ENCODE measurements at places on chromosomes 1 and 21.
A peak's percentile ranks its signal among the peaks of the same experiment; 100 is the strongest.

GRCh38 chr1:87632232-87632631 is 303.6 kb downstream of the LMO4 start:
- DNase-seq = no peak

DNA sequence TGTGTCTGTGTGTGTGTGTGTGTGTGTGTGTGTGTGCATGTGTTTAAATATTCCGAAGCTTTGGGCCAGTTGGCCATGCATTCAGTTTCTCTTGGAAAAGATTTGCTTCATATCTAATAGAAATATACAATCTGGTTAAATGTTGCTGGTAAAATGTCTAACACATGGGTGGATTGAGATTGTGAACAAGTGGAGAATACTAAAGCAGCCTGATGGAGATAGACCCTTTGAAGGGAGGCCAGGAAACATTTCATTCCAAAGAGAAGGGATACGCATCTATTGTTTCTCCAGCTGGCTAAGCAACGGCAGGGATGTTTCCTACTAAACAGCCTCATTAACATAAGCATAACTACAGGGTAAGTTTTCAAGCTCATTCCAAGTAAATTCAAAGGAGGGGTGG is 257.5 kb upstream of the PTBP2 start:
- DNase-seq = no peak

GRCh38 chr1:182718311-182718710 is 33.9 kb upstream of the RGS8 start:
- no peak for DNase-seq

DNA sequence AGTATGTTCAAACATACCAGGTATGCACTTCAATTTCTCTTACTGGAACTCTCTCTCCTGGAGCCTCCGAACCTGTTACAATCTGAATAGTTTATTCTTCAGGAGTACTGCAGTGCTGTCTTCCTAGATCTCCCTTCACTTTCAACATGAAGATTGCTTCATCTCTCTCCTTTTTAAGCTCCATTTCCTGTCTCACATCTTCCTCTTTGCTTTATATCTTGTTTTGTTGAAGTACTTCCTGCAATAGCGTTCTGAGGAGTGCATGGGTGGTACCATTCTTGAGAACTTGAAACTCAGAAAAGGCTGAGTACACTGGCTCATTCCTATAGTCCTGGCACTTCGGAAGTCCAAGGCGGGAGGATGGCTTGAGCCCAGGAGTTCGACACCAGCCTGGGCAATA is 15.7 kb upstream of the C1orf146 start:
- DNase-seq = no peak

- no peak for DNase-seq
These were observed 204.4 kb downstream of the APP start for GRCh38 chr21:25965951-25966707.

DNA sequence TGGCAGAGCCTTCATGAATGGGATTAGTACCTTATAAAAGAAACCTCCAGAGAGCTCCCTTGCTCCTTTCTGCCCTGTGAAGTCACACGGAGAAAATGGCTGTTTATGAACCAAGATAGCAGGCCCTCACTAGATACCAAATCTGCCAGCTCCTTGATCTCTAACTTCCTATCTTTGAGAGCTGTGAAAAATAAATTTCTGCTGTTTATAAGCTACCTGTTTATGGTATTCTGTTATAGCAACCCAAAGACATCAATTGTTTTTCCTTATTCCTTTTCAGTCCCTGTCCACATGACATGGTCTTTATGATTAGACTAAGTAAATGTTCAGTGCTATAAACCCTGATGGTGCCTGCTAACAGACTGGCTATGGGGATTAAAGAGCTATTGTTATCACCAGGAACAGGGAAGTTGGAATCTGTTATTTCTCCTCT is 9.7 kb upstream of the STIL start:
- DNase-seq = no peak

DNA sequence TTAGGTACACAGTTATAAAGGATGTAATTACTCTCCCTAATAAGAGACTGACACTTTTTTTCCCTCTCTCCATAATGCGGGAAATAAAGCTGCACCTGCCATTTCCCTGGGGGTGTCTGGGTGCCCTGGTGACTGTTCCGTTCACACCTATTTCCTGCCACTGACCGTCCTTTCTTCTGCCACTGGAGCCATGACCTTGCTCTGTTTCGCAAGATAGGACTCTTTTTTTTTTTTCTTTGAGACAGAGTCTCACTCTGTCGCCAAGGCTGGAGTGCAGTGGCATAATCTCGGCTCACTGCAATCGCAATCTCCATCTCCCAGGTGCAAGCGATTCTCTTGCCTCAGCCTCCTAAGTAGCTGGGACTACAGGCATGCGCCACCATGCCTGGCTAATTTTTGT is 66.1 kb upstream of the SERBP1 start:
- no peak for DNase-seq

GRCh38 chr21:21396424-21396823 is 398.2 kb downstream of the NCAM2 start:
- DNase-seq = no peak

GRCh38 chr1:150227228-150227627 is 8.7 kb downstream of the ANP32E start:
- no peak for DNase-seq

GRCh38 chr1:105083611-105084010 is 1333.9 kb downstream of the AMY1C start:
- no peak for DNase-seq

GRCh38 chr1:86207323-86207722 is 50.8 kb upstream of the COL24A1 start:
- no peak for DNase-seq

- DNase-seq = no peak
These were observed 141.7 kb upstream of the SOD1 start for GRCh38 chr21:31517664-31518414.

DNA sequence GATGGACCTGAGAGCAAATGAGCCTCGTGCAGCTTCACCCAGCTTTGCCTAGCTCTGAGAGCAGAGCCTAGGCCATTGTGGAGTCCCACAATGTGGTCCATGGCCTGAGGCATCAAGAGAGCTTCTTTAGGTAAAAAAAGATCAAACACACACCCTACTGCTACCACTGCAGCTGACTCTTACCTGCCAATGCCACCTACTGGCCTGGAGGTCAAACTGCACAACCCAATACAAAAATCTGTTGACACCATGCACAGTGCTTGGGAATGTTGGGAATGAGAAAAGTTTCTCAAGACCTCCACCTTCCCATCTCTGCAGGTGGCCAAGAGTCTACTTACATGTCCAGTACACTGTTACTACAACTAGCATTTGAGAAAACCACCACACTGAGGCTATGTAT is 60.6 kb downstream of the UCHL5 start:
- DNase-seq = no peak

DNA sequence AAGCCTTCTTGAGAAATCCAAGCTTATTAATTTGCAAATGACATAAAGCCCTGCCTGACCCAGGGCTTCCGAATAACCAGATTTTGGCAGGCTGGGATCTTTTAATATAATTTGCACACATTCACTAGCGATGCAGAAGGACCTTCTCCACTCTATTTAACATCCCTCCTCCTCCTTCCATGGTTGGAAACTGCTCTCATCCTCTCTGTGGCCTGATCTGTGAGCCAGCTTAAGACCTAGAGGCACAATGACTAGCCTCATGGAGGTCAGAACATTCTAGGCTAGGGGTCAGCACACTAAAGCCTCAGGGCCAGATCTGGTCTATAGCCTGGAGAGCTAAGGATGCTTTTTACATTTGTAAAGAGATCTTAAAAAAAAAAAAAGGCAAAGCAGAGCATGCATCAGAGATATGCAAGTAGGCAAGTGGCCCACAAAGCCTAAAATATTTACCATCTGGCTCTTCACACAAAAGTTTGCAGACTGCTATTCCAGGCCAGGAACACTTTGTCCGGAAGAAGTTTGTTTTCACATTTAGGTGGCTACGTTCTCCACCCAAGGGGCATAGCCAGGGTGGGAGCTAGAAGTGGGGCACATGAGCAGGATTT is 138.2 kb upstream of the HMGB4 start:
- DNase-seq = no peak

GRCh38 chr1:213767683-213768082 is 220.1 kb upstream of the PROX1 start:
- DNase-seq = no peak

- DNase-seq = no peak
These were observed 132.9 kb upstream of the BMP8A start for GRCh38 chr1:39358491-39358890.

DNA sequence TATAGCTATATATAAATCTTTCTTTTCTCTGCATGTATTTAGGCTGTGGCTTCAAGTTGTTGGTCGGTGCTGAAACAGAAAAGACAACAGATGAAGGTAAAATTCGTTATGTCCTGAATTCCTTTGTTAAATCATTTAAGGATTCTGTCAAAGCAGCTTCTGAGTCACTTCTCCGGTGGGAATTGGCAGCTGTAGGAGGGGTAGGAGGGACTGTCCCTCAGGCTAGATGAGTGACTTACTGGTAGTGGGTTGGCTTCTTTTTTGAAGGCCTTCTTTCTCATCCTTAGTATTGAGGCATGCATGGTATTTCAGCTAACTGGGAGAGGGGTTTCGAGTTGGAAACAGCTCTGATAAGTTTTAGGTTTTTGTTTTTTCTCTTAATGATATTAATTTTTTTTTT is 22.1 kb upstream of the NEXN start:
- DNase-seq = no peak

DNA sequence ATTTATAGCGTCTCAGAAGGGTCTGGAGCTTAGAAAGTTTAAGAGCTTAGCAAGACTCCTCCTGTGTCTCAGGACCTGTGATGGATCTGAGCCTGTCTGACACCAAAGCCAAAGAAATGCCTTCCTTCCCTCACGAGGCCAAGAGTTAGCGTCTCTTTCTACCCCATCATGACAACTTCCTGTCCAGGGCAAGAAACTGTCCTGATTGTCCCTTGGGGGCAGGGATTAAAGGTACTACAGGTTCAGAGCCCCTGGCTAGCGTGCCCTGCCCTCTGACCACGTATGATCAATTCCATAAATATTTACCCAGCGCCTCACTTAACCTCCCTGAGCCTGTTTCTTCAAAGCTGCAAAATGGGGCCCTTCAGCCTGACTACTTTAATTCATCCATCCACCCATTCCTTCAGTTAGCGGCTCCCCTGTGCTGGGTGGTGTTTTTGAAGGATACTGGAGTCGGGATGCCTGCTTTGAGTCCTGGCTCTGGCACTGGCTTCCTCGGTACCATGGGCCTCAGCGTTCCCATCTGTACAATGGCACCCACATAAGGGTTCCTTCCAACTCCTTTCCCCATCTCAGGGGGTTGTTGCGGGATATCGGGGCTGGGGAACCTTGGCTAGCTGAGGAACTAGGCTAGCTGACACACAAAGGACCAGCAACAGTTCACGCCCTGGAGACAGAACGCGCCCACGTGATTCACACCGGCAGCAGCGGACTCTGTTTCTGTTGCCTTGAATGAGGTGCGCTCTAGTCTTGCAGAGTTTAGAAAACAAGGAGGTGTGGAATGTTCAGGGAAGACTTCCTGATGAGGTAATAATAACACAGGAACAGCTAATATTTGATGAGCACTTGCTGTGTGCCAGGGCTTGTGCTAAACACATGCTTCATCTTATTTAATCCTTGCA is 23.0 kb upstream of the EPHA2 start:
- DNase-seq = no peak

DNA sequence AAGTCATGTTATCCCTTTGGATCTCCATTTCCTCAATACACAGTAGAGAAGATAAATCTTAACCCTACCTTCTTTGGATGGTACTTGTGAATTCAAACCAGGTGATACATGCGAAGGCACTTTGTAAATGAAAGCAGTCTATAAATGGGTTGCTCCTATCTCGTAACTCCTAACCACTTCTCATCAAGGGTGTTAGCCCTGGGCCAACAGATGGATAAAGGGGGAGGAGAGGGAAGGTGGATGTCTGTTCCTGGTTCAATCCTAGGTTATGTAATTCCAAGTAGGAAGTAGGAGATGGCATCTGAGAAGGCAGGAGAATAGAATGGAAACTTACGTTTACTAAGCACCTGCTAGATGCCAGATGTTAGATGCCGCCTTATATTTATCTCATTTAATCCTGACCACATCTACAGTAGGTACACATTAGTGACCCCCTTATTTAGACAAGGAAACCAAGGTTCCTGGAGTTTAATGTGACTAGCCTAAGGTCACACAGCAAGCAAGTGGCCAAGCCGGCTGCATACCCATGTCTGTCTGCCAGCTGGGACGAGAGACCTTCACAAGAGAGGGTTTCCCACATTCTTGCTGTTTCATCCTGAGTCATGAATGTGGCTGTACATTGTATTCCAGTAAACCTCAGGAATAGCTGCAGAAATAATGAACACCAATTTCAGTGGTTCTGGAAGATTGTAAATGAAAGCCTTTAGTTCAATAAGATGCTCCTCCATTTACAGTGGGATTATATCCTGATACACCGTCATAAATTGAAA is 47.7 kb downstream of the ELAVL4 start:
- DNase-seq = no peak

DNA sequence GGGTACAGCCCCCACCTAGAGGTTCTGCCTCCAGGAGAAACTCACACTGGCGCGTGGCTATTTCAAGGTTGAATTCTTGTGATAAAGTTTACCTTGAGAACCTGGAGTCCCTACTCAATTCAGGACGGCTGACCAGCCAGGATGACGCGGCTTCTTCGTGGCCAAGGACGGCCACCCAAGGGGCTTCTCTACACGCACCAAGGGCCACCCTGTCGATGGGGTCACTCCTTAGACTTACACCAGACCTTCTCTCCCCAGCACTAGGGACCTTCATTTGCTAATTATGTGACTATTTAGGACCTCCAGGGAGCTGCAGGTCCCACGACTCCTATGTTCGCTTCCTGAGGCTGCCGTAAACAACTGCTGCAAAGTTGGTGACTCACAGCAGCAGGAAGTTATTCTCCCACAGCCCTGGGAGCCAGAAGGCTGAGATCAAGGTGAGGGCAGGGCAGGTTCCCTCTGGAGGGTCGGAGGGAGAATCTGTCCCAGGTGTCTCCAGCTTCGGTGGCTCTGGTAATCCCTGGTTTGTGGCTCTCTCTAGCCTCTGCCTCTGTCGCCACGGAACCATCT is 135.9 kb downstream of the NPHP4 start:
- DNase-seq = no peak

- no peak for DNase-seq
These were observed 4.5 kb downstream of the FBXO2 start for GRCh38 chr1:11649624-11650330.

- no peak for DNase-seq
These were observed 7.9 kb downstream of the ACOT7 start for GRCh38 chr1:6385488-6386191.

DNA sequence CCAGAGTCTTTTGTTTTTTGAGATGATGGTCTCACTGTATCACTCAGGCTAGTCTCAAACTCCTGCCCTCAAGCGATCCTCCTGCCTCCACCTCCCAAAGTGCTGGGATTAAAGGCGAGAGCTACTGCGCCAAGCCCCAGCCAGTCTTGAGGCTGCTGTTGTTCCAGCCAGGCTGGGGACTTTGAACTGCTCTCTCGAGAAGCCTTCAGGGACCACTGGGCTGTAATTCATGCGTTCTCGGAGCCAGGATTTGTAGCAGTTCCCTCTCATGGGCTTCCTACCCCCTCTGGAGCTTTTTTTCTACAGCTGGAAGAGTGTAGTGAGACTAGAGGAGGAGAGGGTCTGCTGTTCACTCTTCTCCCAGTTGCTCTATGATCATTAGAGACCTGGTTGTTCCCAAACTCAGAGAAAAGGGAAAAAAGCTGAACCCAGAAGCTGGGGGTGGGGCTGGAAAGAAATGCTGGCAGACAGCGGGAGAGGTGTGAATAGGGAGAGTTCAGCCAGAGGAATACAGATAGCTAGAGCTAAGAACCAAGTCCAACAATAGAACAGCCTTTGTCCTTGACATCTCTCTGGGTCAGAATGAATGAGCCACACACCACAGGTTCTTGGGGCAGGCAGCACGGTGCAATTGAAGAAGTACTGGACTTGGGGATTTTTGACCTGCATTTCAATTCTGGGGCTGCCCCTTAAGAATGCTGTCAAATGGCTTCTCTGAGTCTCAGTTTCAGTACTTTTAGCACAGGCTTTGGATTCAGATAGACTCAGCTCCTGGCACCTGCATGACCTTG is 13.2 kb upstream of the SLC41A1 start:
- DNase-seq = peak; percentile 37
